Cortex of kidney (tissue), 1 donor: ENCODE measurements at places on chromosomes 4 and X.

DNA sequence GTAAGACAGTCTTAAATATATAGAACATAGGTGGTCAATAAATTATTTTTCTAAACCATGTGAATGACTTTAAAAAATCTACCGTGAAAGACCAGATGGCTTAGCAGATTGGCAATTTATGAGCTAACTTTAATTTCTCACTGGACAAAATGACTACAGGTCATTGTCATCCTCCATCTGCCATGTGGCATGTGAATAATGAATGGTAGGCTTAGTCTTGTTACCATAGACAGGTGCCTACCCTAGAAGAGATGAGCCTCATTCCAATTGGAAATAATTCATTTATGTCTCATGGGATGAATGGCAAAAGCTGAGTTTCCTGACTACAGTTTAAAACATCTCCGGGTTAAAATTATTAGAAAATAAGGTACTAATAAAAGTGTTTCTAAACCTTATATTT, 1043.3 kb downstream of the FAT4 start:
- DNase-seq: no peak

- no peak for DNase-seq
These were observed 639.9 kb downstream of the SPOCK3 start for GRCh38 chr4:166594326-166594946.

DNA sequence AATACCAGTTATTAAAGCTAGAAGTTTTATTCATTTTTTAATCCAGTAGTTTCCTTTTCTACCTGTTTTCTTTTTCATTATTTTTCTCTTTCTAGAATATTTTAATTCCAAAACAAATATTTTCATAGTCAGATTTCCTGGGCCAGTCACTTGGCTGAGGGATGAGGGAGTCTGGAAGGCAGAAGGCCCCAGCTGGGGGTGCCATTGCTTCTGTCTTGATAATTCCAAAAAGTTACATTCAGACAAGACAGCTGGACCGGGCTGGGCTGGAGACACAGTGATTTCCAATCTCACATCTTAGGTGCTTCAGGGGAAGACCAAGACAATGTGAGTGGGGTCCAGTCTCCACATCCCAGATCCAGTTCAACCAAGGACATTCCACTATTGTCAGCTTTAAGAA, 263.5 kb downstream of the TMA16 start:
- DNase-seq: no peak

- no peak for DNase-seq
These were observed 279.1 kb downstream of the ANK2 start for GRCh38 chr4:113328514-113328913.

DNA sequence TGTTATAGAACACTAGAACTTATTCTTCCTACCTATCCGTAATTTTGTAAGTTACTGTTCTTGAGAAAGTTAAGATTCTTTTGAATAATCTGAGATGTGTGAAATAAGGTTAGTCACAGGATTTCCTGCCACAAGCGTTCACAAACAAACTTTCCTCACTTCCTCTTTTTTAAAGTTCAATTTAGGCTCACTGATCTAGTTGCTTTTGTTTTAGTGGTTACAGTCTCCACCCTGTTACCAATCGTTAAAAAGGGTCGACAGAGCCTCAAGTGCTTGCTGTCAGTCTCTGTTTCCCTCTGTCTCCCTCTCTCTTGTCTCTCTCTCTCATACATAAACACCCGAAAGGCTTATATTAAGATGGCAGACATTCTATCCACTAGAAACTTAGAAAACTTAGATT, 35.9 kb upstream of the STK26 start:
- DNase-seq: no peak

DNA sequence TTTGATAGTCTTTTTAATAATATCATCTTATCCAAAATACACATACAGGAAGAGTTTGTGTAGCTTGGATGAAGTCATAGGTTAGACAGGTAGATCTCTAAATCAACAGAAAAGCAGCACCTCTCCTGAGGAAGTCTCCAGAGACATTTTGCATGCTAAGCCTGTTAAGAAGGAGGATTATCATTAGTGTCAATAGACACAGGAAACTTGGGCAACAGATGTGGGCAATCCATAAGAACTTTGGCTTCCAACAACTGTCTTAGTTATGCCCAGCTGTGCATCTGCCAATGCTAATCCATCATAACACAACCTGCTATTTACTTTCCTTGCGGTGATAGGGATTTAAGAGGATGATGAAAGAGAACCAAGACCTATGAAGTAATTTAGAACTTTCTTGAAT, 1052.6 kb downstream of the RPA4 start:
- DNase-seq: no peak

DNA sequence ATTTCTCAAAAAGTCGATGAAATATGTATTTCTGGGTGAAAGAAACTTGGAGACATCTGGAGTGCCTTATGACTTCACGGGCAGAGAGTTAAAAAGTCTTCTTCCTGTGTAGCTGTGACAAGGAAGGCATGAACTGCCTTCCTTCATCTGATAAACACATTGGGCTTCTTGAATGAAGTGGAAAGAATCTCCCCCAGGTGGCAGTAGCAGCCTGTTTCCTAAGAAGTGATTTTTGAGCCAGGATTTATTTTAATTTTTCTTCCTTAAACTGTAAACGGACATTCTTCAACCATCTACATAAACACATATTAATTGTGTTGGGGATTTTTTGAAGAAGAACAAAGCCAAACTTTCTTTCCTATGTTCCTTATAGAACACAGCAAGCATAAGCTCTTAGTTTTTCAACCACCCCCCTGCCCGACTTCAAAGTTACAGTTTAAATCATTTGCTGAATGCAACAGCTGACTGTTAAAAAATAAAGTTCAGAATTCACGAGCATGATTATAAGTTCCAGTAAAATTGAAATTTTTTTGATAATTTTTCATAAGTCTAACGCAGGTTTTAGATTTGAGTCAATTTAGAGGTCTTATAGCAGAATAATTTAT, 980 bp upstream of the GIMD1 start:
- DNase-seq: no peak

GRCh38 chr4:113957956-113958355, 21.5 kb downstream of the ARSJ start:
- no peak for DNase-seq

- no peak for DNase-seq
These were observed 12.1 kb downstream of the LAMP2 start for GRCh38 chrX:120456973-120457372.

DNA sequence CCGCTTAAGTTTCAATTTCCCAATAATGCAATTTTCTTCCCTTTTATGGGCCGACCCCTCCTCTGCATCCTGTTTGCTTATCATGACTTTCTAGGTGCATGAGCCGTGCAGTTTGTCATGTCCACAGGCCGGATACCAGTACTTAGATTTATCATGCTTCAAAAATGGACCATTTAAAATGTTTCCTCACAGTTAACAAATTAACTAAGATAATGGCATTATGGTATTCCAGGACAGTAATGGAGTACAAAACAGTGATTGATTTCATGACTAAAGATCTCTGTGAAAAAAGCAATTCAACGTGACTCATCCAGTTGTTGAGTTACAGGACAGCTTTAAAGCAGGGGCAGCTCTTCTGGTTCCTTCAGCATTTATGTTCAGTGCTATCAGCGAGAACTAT, 23.0 kb downstream of the SNX25 start:
- DNase-seq: no peak

GRCh38 chrX:40987413-40987812, 97.8 kb upstream of the USP9X start:
- no peak for DNase-seq

DNA sequence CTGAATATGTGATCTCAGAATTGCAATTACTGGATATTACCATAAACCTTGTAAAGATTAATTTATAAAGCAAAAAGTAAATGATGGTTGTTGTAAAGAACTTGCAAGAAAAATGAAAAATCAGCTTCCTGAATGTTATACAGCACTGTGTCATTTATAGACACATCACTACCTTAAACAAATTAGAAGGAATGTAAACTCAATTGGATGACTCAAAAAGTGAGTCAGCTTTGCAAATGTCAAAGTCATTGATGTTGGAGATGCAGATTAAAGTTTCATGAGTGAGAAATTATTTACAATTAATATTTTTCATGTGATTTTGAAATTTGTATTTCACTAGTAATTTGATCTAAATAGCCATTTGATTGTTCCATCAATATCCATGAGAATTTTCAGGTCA, 193.2 kb downstream of the RAPGEF2 start:
- DNase-seq: no peak

DNA sequence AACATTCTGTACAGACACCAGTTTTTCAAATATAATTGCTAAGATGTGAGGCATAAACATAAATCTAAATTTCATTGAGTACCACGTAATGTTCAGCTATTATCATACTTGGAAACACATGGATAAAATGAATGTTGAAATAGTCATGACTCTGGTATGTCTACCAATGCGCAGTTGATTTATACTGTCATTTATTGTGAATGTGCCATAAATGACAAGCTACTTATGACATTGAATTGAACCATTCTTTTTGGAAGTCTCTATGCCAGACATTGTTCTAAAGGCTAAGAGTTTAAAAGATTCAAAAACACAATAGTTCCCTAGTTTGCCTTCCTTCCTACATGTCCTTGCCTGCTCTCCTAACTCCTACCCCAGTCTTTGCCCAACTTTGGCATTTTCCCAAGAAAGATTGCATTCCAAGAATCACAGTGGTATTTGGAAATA, 96.6 kb upstream of the DMD start:
- no peak for DNase-seq

DNA sequence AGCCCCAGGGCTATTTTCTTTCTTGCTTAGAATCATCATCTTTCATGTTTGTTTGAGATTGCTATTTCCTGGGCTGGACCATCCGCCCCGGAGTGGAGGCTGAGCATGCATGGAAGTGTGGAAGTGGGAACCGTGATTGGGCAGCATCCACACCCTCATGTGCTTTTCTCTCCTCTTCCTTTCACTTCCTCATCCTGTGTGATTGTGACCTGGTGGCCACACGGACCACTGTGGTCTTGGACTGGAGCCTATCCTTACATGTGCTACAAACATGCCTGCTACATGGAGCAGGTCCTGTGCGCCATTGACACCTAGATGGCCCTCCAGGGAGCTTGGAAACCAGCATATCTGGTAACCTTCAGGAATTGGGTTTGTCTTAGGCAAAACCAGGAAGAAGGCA, 175.9 kb upstream of the LCORL start:
- DNase-seq: no peak

DNA sequence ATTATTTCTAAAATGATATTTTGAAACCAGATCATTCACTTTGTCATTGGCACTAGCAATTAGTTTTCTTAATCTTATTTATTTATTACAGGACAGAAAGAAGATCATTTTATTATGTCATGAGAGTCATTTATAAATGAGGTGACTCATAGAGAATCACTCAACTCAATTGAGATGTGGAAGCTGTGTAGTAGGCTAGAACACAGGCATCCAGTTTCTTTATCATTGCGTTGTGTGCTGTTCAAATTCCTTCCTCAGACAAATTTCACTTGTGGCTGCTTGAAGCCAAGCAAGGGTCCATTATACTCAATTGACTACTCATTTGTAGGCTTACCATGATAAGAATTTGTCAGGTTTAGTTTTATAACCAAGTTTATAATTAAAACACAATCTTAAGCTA, 87.6 kb downstream of the MRPL1 start:
- DNase-seq: no peak

DNA sequence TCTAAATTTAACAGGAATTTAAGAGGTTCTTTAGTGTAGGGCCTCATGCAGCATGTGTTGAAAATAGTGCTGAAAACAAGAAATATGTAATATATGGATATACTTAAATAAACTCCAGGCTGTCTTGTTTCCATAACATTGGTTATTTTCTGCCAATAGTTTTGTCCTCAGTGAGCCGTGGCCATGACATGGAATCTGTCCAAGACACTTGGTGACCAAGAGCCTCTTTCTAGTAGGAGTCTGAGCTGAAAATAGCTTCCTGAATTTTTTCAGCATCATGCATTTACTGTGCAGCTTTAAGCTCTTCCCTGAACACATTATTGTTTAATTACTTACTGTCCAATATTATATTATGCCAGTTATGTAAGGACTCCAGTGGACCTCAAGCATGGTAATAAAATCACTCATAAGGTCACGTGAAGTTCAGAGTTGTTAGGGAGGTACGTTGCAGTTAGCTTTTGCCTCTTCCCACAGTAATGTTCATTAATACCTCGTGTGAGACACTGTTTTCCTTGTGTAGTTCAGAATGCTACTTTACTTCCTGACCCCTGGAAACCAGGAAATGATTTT, 488.2 kb downstream of the GRID2 start:
- DNase-seq: no peak

- DNase-seq: no peak
These were observed 22.1 kb upstream of the MSX1 start for GRCh38 chr4:4837316-4837715.

GRCh38 chr4:153528705-153529485, 62.7 kb downstream of the TMEM131L start:
- DNase-seq: no peak

GRCh38 chr4:54032558-54033135, 31.8 kb downstream of the CHIC2 start:
- no peak for DNase-seq

GRCh38 chr4:158822348-158822747, 53.5 kb downstream of the FNIP2 start:
- no peak for DNase-seq

DNA sequence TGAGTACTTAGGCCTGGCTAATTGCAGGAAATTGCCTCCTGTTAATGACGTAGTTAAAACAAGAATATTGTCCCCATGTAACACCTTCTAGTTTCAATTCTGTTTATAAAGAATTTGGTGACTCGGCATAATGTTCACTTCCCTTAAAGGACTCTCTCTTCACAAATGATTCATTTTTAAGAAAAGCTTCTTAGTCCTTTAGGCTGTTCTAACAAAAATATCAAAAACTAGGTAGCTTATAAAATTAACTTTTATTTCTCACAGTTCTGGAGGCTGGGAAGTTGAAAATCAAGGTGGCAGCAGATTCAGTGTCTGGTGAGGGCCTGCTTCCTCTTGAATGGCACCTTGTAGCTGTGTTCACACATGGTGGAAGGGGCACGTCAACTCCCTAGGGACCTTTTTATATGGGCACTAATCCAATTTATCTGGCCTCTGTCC, 23.8 kb downstream of the COL25A1 start:
- no peak for DNase-seq

GRCh38 chr4:187666697-187667494, 328.7 kb upstream of the ZFP42 start:
- no peak for DNase-seq
